ENCODE measurements at places on chromosomes 11 and 22.

DNA sequence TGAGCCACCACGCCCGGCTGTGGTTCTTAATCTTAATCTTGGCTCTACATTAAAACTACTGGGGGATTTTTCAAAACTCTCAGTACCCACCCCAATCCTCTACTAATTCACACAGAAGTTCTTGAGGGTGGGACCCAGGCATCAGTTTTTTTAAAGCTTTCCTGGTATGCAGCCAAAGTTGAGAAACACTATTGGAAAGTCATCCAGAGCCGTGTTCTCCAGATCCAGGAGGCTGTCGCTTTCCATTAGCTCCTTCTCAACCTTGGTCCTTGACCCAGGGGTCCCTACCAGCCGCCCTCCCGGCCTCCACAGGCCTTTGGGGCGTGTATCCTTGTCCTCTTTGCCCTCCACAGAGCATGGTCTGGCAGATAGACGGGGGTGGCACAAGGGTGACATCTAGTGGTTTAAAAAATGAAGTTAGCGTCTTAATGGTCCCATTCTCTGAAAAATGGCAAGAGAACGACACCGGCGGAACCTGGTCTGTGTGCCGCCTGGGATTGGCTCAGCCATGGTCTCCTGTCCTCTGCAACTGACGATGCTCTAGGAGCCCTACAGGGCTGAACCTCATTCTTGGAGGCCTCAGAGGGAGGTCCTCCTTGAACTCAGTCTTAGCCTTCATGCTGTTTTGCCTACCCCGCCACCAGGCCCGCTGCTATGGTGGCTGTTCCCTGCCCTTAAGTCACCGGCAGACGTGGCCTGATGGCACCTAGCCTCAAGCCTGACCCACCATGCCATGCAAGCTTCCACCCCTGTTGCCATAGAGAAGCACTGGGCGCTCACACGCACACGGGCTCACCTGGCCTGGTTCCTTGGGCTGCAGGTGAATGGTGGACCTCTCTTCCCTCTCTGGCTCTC, 152.0 kb upstream of the SYN3 start:
- peak; percentile 21 for DNase-seq

DNA sequence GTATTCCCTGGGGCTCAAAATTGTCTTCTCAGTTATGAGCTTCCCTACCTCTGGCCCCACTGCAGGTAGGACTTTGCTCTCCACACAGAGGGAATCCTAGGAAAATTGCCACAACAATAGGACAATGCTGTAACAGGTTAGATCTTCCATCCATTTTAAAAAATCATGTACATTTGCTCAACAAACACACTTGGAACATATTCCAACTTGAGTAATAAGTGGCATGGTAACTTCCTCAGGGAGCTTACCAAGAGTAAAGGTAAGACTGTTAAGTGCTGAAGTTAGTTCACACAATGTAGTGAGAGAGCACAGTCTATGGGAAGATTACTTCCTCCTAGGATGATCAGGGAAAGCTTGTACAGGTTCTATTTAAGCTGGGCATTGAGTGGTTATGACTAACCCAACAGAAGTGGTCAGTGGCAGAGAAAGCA, 78.9 kb upstream of the BIRC3 start:
- DNase-seq, result no peak

DNA sequence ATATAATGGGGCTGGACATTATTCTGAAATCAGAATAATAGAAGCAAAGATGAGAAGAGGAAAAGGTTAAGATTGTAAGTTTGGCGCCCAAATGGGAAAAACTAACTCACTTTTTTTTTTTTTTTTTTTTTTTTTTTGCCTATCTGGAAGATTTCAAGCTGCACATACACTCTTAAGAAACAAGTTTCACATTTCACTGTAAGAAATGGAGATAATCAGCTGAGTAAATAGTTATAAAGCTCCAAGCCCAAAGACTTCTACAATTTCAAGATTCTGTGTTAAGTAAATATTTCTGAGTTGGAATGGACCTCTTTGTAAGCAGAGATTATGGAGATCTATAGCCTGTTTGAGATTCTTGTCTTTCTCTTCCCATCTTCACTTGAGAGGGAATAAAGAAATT, 140.0 kb downstream of the SLC17A6 start:
- DNase-seq, result peak; percentile 26

GRCh38 chr22:41048791-41049717, 43.3 kb upstream of the EP300 start:
- peak; percentile 52 for DNase-seq

DNA sequence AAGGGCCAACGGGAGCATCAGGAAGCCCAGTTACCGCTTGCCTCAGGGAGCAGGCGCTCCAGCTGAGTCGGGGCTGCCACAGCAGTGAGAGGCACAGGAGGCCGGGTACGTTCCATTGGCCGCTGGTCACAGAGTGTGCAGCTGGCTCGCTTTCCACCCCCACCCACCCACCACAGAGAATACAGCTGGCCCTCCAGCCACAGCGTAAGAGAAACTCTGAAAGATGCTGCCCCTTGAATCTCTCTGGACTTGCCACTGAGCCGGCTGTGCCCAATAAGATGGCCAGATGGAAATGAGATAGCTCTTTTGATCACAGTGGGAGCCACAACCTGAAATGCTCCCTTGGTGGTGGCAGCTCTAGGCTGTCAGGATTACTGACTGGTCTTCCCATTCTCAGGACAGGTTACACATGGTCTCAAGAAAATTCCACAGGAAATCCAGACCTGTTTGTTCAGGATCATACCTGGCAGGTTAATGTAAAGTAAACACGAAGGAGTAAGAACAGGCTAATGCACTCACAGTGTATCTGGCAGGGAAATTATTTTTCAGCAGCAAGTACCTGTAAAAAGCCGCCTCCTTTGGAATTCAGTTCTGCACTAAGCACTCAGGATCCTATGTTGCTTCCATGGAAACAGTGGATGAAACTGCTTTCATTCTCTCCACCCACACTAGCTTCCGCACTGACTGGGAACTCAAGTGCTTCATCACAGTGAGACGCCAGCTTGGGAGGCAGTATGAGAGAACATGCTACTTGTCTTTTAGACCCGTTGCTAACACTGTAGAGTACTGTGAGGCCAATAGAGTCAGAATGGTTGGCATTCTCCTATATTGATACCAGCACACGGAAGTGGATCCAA, 16.5 kb downstream of the SIAE start:
- DNase-seq, result no peak

GRCh38 chr11:7677071-7677470, 3.8 kb upstream of the CYB5R2 start:
- DNase-seq, result no peak

- no peak for DNase-seq
Measured at GRCh38 chr11:130206141-130206540, 46.6 kb downstream of the ST14 start.

- no peak for DNase-seq
Measured at GRCh38 chr11:119784421-119784820, 55.4 kb upstream of the NECTIN1 start.

DNA sequence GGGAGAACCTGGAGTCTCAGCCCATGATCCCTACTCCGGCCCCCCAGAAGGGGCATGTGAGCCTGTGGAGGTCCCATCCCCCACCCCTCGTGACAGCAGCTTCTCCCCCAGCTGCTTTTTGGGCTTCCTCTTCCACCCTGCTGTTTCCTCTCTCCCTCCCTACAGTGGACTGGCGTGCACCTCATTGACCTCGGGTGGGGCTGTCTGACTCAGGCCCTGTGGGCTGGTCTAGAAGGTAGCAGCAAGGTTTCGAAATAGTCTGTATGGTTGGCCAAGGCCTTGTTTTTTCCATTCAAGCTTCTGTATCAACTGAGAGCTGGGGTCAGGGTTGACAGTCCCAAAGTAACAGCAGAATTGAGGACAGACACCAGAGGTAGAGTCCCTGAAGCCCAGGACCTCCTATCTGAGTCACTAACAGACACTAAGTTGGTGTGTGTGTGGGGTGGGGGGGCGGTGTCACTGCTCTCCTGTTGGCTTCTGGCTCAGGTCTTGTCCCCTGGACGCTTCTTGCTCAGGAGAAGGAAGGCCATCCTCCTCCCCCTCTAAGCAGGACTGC, 7.7 kb downstream of the SLC37A2 start:
- DNase-seq, result peak; percentile 45

DNA sequence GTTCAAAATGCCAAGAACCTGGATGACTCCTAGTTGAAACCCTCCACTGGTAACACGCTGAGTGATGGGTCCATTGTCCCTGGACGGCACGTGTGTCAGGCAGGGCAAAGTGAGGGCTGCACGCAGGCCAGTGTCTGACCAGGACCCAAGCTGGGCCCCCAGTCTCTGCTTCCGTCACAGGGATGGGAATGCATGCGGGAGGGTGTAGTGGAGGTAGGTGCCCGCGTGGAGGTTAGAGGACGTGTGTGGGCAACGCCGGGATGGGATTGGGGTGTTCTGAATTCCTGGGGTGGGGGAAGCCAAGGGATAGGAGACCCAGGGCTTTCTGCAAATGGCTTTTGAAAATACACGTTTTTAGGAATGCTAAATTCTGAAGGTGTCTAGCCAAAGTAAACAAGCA, 943.3 kb downstream of the BRD1 start:
- DNase-seq, result no peak

DNA sequence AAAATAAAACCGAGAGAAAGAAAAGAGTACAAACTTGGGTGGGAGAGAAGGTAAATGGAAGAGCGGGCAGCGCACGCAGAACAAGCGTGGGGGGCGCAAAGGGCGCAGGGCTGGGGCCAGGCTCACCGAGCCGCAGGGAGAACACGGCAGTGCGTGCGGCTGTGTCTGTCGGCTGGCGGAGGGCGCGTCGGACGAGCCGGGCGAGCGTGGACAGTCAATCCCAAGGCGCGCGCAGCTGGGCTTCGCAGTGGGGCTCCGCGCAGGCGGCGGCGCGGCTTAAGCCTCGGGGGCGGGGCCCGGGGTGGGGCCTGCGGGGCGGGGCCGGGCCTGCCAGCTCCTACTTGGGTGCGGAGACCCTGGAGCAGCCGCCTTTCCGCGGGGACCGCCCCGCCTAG, at the start of gene UCP2:
Gene UCP2, minus strand, starts transcription at position 249 of the 395 bp plus-strand sequence. CDS start 4,465 bp downstream, outside the sequence.
- peak; percentile 51 for DNase-seq

DNA sequence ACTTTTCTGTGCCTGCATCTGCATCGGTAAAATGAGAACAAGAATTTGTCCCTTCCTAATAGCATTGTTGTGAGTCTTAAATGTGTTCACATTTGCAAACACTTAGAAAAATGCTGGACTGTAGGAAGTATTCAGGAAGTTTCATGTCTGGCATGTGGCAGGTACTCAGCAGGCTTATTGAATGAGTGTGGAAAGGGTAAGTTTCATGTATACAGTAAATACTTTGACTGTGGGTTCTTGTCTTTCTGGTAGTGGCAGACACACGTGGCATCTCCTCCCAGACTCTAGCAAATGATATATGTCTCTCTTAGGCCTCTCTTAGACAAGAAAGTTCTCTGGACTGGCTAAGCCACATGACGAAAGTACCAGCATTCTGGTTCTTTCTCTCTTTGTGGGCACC, 179.2 kb downstream of the C11orf91 start:
- DNase-seq, result no peak

DNA sequence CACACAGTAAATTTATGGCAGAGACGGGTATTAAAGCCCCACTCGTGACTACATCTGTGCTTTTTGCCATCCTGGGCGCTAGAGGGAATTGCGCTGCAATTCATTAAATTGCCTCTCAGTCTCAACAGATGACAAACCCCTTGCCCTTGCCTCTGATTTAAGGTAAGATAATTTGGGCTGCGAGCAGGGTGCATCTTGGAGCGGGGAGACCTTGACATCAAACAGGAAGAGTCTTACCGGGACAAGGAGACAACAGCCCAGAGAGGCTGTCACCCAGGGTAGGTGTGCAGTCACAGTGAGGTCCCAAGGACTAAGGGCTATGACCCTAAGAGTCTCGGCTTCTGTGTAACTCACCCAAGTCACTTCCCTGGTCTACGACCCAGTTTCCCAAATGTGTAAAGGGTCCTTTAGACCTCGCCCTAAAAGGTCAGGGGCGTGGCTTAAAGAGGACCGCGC, 449 bp upstream of the TOM1 start:
- DNase-seq, result peak; percentile 16

GRCh38 chr11:112459001-112459400, 198.3 kb upstream of the PLET1 start:
- no peak for DNase-seq

DNA sequence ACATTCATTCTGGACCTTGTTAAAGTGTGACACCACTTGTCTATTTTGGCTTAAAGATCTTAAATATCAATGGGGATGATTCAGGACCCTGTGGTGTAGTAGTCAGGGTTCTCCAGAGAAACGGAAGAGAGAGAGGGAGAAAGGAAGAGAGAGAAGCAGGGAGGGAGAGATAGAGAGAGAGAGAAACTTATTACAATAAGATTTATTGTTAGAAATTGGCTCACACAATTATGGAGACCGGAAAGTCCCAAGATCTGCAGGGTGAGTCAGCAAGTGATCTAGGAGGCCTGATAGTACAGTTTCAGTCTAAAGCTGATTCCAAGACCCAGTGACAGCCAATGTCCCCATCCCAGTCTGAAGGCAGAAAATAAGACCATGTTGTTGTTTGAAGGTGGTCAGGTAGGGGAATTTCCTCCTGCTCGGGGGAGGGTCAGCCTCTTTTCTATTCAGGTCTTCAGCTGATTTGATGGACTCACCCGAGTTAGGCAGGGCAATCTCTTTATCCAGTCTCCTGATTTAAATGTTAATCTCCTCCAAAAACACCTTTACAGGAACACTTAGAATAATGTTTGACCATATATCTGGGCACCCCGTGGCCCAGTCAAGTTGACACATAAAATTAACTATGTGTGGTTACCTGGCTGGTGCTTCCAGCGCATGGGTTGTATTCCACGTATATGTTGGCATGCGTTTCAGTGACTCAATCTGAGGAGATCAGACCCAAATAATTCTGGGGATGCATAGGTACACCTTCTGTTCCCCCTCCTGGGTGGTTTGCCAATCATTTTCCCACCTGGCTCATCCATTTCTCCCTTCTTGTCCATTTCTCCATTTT, 1350.5 kb downstream of the TBC1D22A start:
- no peak for DNase-seq

DNA sequence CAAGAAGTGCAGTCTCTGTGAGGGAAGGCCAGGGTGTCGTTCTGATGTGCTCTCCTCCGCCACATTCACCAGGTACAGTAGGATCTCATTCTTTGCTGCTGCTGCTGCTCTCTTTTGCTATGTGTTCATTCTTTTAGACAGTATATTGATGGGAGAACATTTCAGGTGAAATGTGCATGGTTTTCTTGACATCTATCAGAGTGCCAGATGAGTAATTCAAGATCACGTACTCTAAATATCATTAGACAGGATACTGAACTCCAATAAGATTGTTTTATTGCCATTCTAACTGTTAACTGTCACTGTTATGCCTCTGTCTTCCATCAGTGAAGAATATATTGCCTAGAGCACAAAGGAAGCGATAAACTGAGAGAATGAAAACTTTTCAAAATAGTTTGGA, 771.0 kb upstream of the ARHGAP42 start:
- no peak for DNase-seq

GRCh38 chr11:2347308-2347830, 29.7 kb upstream of the CD81 start:
- no peak for DNase-seq

GRCh38 chr11:72930008-72930407, 115.8 kb downstream of the ATG16L2 start:
- peak; percentile 61 for DNase-seq

GRCh38 chr11:75386942-75387630, 12.2 kb upstream of the RPS3 start:
- DNase-seq, result no peak

DNA sequence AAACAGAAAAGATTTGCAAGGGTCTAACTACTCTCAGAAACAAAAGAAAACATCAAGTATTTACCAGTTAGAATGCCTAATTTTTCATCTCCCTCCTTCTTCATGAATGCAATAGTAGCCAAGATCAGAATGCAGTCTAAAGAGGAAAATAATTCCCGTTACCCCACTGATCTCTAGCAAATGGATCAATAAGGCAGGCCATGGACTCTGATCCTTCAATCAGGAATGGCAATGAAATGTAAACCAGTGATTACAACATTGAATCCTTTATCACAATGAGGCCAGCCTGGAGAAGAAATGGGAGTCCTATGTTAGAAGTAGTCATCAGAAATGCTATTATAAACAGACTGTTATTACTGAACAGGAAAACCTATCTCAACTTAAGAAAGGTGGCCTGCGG, 106.6 kb downstream of the APOL5 start:
- DNase-seq, result no peak
